ENCODE measurements at places on chromosomes 16 and 17.

DNA sequence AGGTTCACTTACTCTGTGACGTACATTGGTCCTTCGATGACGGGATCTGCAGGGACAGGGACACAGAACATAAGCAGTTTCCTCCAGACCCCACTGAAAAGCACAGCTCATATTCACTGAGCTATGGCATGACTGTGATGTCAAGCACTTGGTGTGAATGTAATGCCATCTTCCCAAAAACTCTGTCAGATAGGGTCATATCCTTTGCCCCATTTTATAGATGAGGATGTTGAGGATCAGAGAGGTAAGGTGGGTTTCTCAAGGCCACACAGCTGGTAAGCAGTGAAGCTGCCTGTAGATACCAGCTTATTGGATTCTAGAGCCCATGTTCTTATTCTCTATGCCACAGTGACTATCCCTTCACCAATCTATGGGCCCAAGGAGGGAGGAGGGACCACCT lies 2.5 kb downstream of the ERN2 start:
- no peak for DNase-seq

DNA sequence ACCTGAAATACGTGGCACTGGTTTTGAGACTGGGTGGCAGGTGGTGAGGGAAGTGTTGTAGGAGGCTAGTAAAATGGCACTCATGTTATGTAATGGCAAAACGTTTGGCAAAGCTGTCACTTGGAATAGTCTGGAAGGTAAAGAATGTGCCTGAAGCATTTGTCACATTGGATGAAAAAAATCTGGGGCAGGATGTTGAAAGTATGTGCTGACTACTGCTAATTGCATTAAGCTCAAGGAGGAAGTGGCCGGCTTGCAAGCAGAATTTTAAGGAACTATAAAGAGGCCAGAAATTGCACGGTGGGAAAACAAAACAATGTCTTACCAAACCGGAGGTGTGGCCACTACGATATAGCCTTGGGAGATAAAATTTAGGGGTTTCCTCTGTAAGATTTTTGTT lies 26.6 kb upstream of the NLRP1 start:
- no peak for DNase-seq

DNA sequence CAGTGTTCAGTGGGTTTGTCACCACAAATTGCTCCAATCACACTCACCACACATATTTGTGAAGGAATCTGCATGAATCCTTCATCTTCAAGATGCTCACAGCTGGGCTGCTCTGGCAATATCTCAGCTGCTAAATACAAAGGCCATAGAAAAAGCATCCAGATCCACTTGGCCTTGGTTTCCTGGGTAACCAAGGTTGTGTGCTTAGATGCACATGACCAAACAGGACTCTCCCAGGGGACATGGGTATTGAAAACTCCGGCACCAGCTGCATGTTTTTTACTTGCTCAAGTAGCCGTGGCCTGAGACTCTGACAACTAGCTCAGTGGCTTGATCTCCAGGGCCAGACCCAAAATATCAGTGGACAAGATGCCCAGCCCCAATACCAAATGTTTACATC lies 131.3 kb downstream of the CBLN1 start:
- DNase-seq, result no peak

- no peak for DNase-seq
Observed at GRCh38 chr17:2070241-2071023, 15.5 kb downstream of the HIC1 start.

DNA sequence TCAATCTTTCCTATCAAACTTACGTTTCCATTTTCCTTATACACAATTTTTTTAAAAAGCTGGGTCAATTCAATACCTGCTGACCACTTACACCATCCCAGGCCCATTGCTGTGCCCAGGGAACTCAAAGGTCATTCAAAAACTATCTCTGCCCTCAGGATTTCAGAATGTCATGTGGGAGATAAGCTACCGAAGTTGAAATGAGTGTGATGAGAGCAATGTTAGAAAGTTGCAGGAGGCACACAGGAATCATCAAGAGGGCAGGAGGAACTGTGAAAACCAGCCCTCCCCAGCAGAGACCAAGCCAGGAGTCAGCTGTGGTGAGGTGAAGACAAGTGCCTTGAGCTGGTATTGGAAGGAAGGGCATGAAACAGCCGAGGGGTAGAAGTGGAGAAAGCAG lies 195.9 kb downstream of the HS3ST3A1 start:
- DNase-seq, result no peak

DNA sequence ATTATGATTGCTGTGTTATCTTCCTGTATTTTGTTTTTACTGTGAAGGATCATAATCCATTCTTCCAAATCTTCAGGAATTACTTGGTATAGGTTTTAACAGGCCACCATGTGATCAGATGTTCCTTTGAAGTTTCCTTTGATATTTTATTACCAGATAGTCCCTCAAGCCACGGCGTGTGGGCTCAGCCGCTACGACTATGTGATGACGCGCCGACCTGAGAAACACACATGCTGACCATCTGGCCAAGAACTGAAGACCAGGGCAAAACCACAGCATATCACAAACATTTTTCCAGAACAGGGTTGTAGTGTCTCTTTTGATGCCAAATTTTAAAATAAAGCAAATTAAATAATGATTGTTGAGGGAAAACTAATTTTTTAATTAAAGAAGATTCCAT lies 47.3 kb downstream of the ZCCHC14 start:
- no peak for DNase-seq

DNA sequence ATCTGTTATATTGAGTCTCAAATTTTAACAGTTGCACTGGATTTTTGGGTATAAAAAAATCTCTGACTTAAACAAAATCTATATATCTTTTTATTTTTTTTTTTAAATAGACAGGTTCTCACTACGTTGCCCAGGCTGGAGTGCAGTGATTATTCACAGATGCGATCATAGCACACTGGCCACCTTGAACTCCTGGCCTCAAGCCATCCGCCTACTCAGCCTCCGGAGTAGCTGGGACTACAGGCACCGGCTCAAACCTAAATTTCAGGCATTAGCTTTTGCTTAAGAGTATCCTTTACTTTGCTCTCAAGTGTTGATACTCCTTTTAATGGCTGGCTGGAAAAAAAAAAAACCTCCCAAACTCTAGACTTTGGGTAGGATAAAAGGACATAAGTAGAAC lies 61.6 kb downstream of the RPGRIP1L start:
- no peak for DNase-seq

DNA sequence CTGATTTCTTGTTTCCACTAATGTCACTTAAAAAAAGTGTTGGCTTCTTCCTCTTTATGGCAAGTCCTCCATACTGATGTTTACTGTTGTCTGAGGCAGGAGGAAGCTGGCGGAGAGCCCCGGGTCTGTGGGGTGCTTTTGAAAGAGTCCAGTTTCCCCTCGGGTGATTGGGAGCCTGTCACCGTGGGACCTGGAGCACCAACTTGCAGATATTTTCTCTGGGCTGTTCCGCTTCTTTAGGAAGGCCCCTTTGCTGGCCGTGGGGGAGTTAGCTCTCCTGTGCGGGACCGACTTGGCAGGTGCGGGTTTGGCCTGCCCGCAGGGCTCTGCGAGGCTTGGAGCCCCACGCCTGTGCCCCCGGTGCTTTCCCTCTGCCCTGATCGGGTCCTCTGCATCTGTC lies 3.1 kb downstream of the BANP start:
- DNase-seq, result no peak

GRCh38 chr17:33523577-33523981 lies 230.5 kb upstream of the ASIC2 start:
- DNase-seq, result no peak

Measured in dermis microvascular lymphatic vessel endothelial cell (primary cell).